ENCODE measurements at places on chromosomes 7 and 10.

- peak; percentile 4 for DNase-seq
Measured at GRCh38 chr10:22437620-22438588, 92.6 kb downstream of the SPAG6 start.

DNA sequence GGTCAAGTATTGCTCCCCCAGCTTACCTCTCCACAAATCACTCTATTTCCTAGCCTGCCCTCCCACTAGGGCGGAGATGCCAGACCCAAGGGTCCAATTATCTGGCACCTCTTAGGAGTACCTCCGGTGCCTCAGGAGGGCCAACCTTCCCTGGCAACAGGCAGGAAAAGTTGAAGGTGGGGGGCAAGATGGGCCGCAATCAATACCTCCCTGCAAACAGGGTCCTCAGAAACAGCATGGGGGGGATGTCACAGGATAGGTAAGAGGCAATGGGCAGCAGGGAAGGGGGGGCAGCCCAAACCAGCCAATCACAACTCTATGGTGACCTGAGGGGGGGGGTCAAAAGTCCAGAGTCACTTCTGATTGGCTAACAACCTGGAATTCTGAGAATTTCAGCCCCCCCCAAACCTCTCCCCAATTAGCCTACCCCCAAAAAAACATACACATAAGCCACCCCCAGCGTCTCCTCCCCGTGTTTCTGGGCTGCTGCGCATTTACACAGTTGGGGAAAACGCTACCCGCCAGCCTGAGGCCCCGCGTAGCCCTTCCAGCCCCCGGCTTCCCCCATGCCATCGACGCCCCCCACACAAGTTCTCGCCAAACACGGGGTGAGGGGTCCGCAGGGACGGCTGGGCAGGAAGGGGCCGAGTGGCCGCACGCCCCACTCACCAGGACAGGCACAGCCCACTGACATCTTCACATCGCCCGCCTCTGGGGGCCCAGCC is 589 bp downstream of the LDB1 start:
- no peak for DNase-seq

GRCh38 chr10:34743814-34744213 is 71.3 kb downstream of the PARD3 start:
- DNase-seq: no peak

GRCh38 chr10:69845574-69846292 is 44.0 kb downstream of the COL13A1 start:
- DNase-seq: no peak

DNA sequence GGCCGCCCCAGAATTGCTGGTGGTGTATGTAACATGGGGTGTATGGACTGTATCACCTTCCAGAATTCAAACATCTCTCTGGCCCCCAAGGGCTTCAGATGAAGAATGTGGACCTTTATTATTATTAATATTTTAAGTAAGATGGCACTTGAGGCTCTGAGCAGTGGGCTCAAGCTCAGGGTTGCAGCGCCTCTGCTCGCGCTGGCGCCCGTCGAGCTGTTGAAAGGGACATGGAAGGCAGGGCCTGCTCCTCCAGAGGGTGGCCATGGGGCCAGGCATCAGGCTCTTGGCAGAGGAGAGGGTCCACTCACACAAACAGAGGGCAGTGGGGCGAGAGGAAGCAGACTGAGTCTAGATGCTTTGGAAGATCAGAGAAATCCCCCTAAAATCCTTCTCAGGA is 120.2 kb downstream of the NT5C2 start:
- DNase-seq: no peak

- no peak for DNase-seq
Measured at GRCh38 chr10:72315611-72316385, 38.9 kb downstream of the DNAJB12 start.

DNA sequence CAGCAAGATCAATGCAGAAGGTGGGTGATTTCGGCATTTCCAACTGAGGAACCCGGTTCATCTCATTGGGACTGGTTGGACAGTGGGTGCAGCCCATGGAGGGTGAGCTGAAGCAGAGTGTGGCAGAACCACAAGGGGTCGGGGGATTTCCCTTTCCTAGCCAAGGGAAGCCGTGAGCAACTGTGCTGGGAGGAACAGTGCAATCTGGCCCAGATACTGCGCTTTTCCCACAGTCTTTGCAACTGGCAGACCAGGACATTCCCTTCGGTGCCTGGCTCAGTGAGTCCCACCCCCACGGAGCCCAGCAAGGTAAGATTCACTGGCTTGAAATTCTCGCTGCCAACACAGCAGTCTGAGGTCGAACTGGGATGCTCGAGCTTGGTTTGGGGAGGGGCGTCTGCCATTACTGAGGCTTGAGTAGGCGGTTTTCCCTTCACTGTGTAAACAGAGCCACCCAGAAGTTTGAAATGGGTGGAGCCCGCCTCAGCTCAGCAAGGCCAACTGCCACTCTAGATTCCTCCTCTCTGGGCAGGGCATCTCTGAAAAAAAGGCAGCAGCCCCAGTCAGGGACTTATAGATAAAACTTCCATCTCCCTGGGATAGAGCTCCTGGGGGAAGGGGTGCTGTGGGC is 58.6 kb upstream of the SLC26A5 start:
- no peak for DNase-seq

GRCh38 chr10:129833994-129834739 is 129.9 kb downstream of the EBF3 start:
- no peak for DNase-seq

DNA sequence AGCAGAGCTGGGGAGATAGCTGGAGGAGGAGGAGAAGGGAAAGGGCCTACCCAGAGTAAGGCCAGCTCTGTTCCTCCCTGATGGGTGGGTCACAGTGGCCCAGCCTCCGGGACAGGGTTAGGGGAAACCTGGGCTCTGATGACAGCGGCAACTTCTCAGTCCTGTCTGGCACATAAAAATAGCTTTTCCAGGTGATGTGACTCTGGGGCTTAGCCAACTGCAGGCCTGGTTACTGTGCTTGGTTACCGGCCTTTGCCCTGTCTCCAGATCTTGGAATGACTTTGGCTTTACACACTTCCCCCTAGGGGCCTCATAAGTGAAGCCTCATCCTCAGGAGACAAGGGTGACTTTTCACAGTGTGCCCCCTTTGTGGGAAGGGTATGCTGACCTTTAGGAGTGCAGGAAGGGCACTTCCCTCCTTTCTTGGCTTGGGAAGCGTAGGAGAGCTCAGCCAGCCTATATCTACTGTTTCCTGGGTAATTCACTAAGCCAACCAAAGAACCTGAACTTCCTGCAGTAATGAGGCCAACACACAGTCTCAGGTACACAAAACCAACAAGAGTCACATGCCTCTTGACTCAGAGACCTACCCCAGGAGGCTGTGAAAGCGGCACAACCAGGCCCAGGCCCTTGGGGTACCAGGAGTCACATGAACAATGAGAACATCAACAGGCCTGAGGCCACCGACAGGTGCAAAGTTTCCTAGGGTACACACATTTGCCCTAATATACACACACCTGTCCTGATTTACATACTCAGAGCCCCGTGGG is 11.7 kb upstream of the HILPDA start:
- DNase-seq: peak; percentile 45

DNA sequence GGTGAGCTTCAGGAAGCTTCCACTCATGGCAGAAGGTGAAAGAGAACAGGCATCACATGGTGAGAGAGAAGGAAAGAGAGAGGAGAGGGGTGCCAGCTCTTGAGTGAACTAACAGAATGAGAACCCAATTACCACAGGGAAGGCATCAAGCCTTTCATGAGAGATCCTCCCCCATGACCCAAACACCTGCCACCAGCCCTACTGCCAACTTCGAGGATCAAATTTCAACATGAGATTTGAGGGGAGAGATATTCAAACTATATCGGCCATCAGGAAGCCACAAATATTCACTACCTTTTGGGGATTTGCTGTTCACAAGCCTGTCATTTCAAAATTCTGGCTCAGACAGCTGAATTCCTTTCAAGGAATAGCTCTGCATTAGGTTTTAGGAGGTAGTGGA is 39.9 kb upstream of the SMNDC1 start:
- DNase-seq: no peak

DNA sequence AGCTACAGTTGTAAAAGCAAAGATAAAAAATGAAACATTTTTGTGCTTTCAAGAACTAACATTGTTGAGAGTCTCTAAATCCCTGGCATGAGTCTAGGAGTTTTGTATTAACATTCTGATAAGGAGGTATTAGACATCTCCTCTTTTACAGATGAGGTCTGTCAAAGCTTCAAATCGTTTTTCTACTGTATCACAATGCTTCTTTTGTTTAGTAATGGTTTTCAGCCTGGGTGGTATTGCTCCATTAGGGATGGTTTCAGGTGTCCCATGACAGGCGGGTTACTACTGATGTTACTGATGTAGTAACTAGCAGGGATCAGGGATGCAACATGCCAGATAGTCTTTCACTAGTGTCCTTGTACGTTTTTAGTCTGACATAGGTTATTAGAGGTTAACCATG is 27.4 kb downstream of the STAM start:
- no peak for DNase-seq

- DNase-seq: no peak
Measured at GRCh38 chr7:158525648-158526484, 61.8 kb downstream of the PTPRN2 start.

DNA sequence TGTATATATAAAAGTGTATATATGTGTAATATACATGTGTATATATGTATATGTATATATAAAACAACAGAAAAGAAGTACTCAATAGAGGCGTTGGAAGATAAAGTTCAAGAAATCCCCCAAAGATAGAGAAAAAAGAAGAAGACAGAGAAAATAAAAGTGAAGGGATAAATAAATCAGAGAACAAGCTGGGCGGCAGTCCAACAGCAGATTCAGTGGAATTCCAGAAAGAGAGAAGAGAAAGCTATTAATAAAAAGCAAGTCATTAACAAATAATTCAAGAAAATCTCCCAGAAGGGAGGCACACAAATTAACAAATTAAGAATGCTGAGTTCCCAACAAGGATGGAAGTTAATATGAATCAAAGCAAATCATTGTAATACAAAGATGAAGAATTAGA is 59.3 kb upstream of the RNF148 start:
- DNase-seq: no peak

DNA sequence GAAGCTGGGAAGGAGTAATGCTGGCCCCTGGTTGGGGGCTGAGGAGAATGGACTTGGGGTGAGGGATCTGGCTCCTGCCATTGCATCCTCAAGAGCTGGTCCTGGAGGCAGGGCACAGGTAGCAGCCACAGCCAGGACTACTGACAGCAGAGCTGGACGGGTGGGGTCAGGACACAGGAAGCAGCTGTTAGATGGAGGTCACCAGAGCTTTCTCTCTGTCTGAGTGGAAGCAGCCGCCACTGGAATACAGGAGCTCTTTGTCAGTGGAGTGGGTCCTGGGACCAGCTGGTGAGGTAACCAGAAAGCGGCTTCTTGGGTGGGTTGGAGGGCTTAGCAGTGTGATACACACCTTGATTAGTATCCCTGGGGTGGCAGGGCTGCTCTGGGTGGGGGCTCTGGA is 58.1 kb upstream of the AQP1 start:
- DNase-seq: no peak

DNA sequence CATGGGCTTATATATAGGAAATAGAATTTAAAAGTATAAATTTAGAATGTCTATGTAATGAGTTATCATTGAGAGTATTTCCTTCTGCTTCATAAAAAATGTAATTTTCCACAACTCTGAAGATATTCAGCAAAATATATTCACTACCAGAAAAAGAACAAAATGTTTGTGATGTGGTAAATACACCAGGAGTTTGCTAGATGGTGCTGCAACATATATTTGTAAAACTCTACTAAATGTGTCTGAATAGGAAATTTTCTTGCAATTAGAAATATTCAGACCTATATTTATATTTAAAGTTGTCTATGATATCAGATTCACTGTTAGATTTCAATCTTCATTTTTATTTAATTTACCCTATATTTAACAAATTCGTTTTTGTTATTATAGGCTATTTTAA is 201.1 kb downstream of the PPP1R3A start:
- DNase-seq: no peak

DNA sequence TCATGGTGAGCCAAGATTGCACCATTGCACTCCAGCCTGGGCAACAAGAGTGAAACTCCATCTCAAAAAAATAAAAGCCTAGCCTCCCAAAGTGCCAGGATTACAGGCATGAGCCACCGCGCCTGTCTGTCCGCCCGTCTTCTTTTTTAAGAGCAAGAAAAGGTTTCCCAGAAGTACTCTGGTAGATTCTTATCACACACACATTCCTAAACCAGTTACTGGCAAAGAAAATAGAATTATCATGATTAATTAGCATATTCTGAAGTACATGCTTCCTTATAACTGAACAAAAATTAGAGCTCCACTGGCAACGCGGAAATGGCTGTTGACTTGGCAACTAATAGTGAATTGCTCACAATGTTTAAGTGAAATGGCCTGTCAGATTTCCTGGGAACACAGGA is 87.0 kb downstream of the ADK start:
- DNase-seq: no peak

DNA sequence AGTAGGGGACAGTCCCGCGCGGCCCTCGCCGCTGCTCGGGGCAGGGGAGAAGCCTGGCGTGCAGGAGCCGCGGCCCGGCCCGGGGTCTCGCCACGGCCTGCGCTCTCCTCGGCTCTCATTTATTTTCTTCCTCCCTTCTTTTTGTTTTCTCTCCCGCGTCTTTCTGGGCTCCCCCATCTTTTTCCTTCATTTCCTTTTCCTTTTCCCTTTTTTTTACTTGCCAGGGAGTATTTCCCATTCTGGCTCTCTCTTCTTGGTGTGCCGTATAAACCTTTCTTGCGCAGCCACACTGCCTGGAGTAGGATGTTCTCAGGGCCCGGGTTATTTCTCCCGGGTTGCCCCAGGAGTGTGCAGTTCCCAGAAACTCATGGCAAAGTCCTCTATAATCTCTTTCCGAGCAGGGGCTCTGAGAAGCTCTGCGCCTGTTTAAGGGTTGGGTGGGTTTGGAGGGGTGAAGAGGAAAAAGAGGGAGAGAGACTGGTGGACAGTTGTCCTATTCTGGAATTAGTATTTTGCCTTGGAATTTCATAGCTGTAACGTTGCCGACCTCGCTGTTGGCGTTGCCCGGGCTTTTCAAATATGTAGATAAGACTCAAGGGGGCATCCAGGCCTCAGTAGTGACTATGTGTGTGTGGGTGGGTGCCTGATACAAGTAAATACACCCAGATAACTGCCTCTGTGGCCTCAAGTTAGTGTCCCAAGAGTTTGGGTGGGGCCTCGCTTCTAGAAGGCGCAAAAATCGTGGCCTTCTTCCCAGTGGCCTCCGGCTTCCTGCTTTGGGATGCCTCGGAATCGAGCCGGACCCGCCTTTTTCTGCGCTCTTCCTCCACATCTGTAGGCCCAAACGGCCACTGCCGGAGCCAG is 4.3 kb upstream of the ZNF503 start:
- DNase-seq: no peak

DNA sequence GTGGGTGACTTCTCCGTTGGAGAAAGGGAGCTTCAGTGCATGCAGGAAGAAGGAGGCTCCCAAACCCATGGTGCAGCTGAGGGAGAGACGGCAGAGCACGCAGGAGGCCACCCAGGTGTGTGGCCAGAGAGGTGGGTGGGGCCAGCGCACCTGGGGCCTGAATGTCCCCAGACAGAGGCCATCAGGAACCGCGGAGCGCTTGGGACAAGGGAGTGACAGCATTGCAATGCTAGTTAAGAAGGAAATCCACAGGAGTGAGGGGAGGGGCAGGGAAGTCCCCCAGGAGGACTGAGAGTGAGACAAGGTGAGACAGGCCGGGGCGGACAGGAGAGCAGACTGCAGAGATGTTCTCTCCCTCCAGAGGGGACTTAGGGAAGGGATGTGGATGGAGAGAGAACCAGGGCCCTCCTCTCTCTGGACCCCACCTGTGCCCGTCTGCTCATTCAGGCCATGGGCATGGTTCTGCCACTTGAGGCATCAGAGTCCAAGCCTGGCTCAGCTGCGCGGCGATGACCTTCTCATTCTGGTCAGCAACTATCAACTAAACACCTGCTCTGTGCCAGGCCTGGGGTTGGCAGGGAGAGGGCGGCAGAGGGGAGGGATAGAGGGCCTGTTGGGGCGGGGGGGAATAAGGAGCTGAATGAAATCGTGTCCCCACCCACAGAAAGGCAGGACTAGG is 69.4 kb upstream of the COL13A1 start:
- no peak for DNase-seq
